ENCODE measurements at places on chromosomes 1 and 21. TPM values are rescaled to one million over a fixed set of nuclear protein-coding genes. Genes with fewer than 3 reads are reported as not detected.

The OXCT2 gene
- total RNA-seq, result 0.20 TPM

The CROCC gene
- 15.3 TPM for total RNA-seq

The EPHB2 gene
- 2.2 TPM for total RNA-seq

The ADIPOR1 gene
- 82.7 TPM for total RNA-seq

The CAP1 gene
- total RNA-seq, result 240 TPM

The SH3D21 gene
- 9.2 TPM for total RNA-seq

The KRTAP13-2 gene
- total RNA-seq, result not detected

The PANK4 gene
- total RNA-seq, result 10.1 TPM

DNA sequence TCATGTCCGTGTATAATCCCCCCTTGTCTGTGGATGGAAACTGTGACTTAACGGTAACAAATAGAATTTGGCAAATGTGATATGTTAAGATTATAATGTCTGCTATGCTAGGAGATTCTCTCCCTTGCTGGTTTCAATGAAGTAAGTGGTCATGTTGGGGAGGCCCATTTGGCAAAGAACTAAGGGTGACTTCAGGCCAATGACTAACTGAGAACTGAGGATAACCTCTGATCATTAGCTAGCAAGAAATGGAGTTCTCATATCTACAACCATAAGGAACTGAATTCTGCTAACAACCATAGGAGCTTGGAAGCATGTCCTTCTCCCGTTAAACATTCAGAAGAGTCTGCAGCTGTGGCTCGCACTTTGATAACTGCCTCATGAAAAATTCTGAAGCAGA, 2.3 kb downstream of the IFI44L start:
- ATAC-seq, result no peak

- no peak for ATAC-seq
Measured at GRCh38 chr1:86714159-86714558, 9.8 kb downstream of the SH3GLB1 start.

- ATAC-seq, result no peak
Measured at GRCh38 chr1:165116171-165116570, 240.3 kb downstream of the LMX1A start.

DNA sequence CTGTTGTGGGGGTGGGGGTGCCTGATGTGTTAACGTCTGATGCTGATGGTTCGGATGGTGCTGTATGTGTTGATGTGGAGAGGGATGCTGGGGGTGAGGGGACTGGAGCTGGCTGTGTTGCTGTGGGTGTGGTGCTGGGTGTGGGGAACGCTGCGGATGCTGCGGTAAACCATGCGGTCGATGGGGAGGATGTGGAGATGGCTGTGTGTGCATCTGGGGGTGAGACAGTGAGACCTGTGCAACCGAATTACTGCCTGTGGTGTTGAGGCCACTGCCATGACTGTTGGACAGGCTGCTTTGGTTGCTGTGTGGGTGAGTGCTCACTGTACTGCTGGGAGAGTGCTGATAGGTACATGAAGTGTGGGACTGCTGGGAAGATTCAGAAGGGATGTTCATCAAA, 26.8 kb upstream of the GUCA2A start:
- no peak for ATAC-seq

DNA sequence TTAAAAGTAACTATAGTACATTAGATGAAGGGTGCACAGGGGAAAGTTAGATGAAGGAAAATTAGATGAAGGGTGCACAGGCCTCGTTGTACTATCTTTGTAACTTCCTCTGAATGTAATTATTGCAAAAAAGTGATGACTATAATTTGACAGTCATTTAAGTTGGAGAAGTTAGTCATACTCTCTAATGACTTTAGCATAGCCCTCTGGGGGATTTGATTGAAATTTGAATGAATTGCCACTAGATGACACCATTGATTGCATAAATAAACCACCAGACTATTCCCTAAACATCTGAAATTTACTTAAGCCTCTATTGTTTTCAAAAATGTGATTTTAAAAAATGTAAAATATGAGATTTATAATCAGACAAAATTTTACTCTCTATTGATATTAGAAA, 102.6 kb downstream of the TPR start:
- no peak for ATAC-seq

GRCh38 chr1:225415307-225415706, 12.5 kb downstream of the LBR start:
- no peak for ATAC-seq

DNA sequence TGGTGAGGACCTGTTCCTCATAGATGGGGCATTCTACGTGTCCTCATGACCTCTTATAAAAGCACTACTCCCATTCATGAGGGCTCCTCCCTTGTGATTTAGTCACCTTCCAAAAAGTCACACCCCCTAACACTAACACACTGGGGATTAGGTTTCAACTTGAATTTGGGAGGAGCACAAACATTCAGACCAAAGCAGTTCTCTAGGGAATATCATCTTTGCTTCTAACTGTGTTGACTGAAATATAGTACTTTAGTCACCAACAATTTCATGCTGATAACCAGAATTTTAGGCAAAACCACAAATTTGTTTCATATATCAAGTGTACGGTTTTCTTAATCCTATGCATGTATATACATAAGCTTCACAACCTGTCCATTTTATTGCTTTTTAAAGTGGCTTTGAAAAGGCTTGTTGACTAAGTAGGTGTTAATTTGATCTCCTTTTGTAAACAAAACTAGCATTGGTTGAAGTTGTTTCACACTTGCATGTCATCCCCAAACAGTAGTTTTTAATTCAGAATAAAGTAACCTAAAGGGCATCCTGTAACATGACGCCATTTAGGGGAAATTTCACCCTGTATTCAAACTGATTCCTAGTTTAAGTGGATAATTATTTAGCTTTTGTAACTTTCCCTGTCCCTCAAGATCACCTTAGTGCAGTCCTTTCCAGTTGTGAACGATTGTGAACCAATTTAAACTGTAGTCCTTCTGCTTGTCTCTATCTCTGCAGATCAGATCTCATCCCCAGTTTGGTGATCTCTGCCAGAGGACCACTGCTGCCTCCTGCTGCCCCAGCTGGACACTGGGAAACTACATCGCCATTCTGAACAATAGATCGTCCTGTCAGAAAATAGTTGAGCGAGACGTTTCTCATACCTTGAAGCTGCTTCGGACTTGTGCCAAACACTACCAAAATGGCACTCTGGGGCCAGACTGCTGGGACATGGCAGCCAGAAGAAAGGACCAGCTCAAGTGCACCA, 141.1 kb downstream of the TLR5 start:
- ATAC-seq, result peak; percentile 97

DNA sequence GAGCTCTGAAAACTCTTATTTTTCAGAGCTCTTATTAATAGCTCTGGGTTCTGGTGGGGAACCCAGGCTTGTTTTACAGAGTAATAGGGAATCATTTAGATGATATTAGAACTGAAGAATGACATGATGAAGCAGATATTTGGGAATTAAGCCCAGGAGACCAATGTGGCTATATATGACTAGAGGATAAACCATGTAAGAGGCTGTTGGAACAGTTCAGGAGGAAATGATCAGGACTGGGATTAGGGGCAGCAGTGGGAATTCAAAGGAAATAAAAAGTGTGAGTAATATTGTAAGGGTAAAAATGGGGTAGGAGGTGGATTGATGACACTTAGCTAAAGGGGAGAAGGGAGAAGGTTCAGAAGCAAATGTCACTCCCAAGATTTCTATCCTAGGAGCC, 58.6 kb downstream of the GIPC2 start:
- no peak for ATAC-seq

DNA sequence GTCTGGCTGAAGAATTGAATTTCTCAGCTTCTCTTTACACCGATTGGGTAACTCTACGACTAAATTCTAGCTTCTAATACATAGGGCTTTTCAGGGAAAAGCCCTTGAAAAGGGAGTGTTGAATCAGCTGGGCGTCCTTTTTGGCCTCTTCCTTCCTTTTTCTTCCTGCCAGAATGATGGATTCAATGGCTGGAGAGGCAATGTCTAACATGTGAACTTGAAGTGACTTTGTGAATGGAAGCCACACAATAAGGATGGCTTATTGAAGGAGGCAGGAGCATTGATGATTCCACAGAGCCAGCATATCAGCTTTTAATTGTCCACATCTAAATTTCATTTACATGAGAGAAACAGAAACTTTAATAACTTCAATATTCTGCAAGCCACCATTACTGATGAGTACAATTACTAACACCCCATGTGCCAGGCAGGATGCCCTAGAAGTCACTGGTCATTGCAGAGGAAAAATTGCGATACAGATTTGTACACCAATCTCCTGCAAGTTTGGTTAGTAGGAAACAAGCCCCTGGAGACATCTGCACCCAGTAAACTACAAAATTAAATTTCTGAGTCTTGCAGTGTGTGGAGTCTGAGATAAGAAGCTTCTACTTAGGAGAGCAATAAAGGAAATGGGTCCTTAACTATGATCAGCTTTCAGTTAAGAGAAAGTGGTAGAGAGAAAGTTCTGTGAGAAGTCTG, 56.1 kb downstream of the STYXL2 start:
- ATAC-seq, result no peak

- ATAC-seq, result no peak
Measured at GRCh38 chr1:35567947-35568558, 5.1 kb upstream of the TFAP2E start.

- no peak for ATAC-seq
Measured at GRCh38 chr1:48948562-48948961, 171.9 kb upstream of the BEND5 start.

- no peak for ATAC-seq
Measured at GRCh38 chr1:173447224-173447623, 29.9 kb upstream of the PRDX6 start.

GRCh38 chr1:87830432-87830978, 501.8 kb downstream of the LMO4 start:
- no peak for ATAC-seq

DNA sequence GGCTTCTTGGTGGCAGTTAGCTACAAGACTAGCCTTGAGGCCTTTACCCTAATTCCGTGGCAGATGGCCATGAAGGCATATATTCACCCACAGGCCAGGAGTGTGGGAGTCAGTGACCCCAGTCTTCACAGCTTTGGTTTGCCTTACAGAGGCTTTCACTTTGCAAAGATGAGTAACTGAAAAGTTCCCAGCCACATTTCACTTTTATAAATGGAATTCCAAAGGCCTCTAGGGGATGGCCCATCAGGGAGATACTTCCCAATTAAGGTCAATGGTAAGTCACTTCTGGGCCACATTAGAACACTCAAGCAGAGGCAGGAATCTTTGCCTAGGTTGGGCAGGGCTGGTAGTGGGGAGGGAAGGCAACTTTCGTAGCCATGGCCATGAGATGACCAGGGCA, 13.1 kb upstream of the HEYL start:
- ATAC-seq, result no peak

- peak; percentile 45 for ATAC-seq
Measured at GRCh38 chr1:174134003-174134659, 25.2 kb upstream of the RABGAP1L start.

DNA sequence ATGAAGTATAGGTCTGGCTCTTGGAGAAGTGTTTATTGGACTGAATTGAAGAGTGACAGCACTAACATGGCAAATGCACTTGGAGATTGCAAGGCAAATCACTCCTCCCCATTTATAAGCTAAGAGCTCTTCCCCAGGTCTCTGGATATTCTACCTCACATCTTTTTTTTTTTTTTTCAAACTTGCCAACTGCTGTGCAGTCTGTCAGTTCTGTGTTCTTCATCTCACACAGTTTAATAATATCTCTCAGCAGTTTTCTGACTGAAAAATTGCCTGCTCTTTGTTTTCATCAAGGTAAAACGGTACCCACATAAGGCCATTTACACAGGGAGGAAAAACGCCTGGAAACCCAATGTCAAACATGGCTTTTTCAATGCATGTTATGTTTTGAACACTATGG, 186.1 kb upstream of the B3GALT2 start:
- ATAC-seq, result no peak

DNA sequence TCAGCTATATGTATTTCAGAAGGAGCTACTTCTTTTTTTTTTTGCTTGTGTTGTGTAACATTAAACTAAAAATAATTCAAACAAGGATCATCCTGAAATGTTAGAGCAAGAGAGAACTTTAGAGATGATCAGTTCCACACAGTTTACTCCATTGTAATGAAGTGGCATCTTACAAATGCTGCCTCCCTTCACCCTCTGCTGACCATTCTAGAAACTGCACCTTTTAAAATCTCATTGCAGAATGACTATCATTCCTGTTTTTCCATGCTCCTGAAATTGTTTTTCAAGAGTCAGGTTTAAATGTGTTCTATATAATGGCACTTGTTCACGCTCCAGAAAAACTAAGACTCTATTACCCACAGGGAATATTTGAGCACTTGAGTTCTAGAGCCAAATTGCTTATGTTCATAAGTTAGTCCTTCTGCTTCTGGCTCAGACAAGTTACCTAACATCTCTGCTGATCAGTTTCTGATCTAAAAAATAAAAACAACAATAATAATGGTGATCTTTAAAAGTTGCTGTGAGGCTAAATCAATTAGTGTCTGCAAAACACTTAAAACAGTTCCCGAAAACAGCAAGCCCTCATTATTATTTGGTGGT, 21.5 kb upstream of the SLC44A5 start:
- ATAC-seq, result peak; percentile 59

- ATAC-seq, result no peak
Measured at GRCh38 chr1:22618056-22618455, 18.4 kb upstream of the C1QA start.

- ATAC-seq, result no peak
Measured at GRCh38 chr1:71414179-71414578, 333.3 kb upstream of the ZRANB2 start.

DNA sequence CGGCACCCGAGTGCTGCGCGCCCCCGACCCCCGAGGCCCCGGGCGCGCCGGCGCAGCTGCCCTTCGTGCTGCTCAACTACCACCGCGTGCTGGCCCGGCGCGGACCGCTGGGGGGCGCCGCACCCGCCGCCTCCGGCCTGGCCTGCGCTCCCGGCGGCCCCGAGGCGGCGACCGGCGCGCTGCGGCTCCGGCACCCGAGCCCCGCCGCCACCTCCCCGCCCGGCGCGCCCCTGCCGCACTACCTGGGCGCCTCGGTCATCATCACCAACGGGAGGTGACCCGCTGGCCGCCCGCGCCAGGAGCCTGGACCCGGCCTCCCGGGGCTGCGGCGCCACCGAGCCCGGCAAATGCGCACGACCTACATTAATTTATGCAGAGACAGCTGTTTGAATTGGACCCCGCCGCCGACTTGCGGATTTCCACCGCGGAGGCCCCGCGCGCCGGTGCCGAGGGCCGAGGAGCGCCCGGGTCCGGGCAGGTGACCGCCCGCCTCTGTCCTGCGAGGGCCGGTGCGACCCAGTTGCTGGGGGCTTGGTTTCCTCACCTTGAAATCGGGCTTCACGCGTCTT, 49.0 kb downstream of the SIM2 start:
- ATAC-seq, result no peak

- ATAC-seq, result no peak
Measured at GRCh38 chr1:39412892-39413291, 78.5 kb upstream of the BMP8A start.

DNA sequence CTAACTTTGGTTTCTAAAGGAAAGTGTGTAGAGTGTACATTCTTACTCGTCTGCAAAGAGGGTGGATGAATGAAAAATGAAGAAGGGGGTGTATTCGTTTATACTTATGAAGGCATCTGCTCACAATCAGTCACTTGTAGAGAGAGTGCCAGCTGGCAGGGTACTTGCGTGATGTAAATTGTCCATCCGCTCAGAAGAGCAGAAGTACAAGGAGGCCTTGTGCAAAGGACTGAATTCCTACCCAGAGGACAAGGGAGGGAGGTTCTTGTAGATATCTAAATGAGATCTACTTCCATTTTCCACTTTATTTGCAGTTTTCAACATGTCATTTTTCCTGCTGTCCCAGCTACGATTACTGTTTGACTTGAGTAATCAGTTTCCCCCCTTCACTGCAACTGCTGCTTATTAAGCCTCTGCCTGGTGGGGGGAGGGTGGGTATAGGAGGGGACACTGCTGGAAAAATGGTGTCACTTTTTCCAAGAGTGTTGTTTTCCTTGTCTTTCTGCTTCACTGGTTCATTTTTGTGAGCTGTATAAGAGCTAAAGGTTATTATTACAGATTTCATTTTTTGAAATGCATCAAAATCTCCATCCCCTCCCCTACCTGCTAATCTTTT, 67.3 kb downstream of the LAMC1 start:
- ATAC-seq, result no peak
